ENCODE measurements at places on chromosomes 4 and X. TPM values are rescaled to one million over a fixed set of nuclear protein-coding genes. Genes with fewer than 3 reads are reported as not detected.

Gene FAM9B
- not detected for total RNA-seq

Gene AREG
- 1.1 TPM for total RNA-seq

Gene RAB39B
- total RNA-seq: 12.8 TPM

Gene PLS3
- 0.30 TPM for total RNA-seq

- no peak for DNase-seq
Measured at GRCh38 chrX:134642386-134642785, 15.9 kb downstream of the PLAC1 start.

DNA sequence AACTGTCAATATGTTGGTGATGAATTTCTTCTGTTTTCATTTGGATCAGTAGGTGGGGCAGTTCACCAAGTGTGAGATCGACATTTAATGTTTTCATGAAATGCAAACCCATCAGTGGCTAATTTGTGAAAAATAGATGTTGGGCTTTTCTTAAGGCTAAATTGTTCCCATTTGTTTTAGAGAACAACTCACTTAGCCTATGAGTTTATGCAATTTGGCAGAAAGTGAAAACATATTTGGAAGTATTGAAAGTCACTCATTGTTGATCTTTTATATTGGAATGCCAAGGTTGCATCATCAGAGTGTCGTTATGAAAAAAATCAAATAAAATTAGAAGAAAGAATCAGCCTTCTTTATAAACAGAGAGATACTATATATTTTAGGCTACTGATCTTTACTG is 132.4 kb downstream of the RPA4 start:
- no peak for DNase-seq

Measured in T-cell (primary cell).